Prostate gland (tissue), 2 donors: ENCODE measurements at places on chromosomes 5 and 9. TPM values are rescaled to one million over a fixed set of nuclear protein-coding genes. Genes with fewer than 3 reads are reported as not detected.

DNA sequence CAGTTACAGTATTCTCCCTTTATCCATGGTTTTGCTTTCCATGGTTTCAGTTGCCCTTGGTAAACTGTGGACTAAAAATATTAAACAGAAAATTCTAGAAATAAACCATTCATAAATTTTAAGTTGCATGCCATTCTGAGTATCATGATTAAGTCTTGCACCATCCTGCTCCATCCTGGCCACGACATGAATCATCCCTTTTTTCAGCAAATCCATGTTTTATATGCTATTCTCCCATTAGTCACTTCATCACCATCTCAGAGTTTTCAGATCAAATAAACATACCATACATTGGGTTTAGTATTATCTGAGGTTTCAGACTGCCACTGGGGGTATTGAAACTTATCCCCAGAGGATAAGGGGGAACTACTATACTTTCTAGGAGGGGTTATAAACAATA lies 234.4 kb upstream of the ATP10B start:
- no peak for DNase-seq

DNA sequence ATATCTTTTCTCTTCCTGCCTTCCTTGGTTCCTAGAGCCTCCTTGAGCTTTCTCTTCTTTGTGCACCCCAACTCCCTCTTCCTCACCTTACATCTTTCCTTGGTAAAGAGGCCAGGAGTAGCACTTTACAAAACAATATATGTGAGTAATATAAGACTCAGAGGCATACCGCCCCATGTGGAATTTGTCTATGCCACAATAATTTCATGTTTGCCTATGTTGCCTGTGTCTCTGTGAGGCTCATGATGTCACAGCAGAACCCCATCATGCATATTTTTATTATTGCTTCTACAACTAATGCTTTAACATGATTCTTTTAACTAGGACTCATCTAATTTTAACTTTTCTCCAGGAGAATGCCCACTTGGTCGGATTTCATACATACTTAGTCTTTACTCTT lies 15.0 kb upstream of the LVRN start:
- DNase-seq: no peak

- DNase-seq: no peak
Measured at GRCh38 chr9:133542002-133542401, 7.5 kb downstream of the ADAMTSL2 start.

DNA sequence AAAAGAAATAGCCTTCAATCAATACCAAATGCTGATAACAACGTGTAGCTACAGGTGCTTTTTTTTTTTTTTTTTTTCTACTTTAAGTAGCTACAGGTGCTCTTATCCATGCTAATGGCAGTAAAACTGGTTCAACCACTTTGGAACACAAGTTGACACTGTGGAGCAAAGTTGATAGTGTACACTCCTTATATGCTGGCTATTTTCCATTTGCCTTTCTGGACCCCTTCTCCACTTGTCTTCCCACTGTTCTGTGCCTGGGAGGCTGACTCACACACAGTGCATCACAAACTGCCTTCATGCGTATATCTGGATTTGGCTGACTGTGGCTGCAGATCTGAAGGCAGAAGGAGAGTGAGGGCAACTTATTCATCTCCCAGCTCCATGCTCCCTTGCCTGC lies 247.9 kb downstream of the MSX2 start:
- no peak for DNase-seq

- DNase-seq: no peak
Measured at GRCh38 chr5:133506181-133506580, 106.2 kb downstream of the FSTL4 start.

The S100Z gene
- 1.7 TPM for total RNA-seq

- no peak for DNase-seq
Measured at GRCh38 chr5:168184103-168184502, 107.3 kb upstream of the WWC1 start.

The CKMT2 gene
- total RNA-seq: 9.8 TPM

The WDR70 gene
- 16.2 TPM for total RNA-seq

DNA sequence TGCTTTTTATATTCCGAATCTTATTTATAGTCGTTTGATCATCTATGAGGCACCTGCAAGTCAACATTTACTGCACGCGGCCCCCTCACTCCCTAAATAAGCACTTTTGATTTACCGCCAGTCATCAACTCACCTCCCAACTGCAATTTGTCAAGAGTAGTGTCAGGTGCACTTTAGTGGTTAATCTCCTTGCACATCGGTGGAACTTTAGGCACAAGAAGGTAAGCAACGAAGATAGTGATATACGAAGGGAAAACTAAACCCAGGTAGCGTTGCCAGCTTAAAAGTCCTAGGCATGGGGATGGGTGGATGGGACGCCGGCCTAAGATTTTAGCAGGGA lies 513 bp upstream of the RNF180 start:
- no peak for DNase-seq

- peak; percentile 76 for DNase-seq
Measured at GRCh38 chr5:76204713-76205112, 121.5 kb downstream of the SV2C start.

GRCh38 chr5:52673495-52673894 lies 114.2 kb upstream of the ITGA1 start:
- DNase-seq: no peak

DNA sequence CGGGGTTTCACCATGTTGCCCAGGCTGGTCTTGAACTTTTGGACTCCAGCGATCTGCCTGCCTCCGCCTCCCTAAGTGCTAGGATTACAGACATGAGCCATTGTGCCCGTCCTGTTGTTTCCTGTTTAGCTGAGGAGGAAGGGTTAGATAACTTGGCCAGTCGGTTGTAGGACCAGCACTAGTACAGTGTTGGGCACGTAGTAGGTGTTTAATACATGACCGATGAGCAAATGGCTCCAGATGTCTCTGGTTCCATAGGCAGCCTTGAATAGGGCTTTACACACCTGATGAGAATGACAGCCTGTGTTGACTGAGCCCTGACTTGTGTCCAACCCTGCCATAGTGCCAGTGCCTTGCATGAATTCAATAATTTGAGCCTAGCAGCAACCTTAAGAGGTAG lies 1.8 kb downstream of the EHMT1 start:
- DNase-seq: no peak

- DNase-seq: no peak
Measured at GRCh38 chr5:110768138-110768860, 29.5 kb downstream of the SLC25A46 start.

The CCDC192 gene
- total RNA-seq: not detected

- DNase-seq: no peak
Measured at GRCh38 chr5:135543485-135544304, 7.9 kb upstream of the NEUROG1 start.

DNA sequence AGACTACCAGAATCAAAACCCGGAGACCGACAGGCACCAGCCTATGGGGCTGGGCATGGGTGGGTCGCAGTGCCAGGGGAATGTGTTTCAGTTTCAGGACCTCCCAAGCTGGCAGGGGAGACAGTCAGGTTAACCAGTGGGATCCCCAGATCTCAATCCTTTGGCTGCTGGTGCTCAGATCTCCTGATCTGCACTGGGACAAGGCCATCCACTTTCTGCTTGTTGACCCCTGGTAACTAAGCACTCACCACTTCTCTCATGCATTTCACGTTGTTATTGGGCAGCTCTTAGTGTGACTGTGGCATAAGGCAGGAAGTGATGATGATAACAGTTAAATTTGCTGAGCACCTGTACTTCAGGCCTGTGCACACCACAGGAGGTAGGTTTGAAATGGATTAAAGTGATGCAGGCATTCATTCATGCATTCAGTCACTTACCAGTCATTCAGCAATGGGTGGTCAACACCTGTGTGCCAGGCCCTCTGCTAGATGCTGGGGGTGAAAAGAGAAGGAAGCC lies 42.1 kb upstream of the STXBP1 start:
- DNase-seq: no peak

- DNase-seq: no peak
Measured at GRCh38 chr5:174309131-174309795, 263.8 kb downstream of the NSG2 start.

DNA sequence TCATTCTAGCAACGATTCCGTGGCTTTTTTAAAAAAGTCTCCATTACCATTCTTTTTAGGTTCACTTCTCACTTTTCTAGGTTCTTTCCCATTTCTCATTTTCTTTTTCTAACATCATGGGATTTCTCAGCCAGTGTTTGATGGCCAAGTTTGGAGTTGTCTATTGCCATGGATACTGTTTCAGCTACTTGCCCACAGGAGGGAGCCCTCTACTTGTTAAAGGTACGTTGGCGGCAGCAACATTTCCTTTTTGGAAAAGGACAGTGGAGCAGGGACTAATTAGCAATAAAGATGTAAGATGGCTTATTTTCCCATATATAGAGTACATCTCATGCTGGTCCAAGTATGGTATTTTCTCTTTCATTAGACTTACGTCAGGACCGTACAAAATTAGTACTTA lies 2257.5 kb upstream of the C9orf72 start:
- DNase-seq: no peak
